ENCODE measurements at places on chromosomes 4 and X.
A peak's percentile ranks its signal among the peaks of the same experiment; 100 is the strongest.

DNA sequence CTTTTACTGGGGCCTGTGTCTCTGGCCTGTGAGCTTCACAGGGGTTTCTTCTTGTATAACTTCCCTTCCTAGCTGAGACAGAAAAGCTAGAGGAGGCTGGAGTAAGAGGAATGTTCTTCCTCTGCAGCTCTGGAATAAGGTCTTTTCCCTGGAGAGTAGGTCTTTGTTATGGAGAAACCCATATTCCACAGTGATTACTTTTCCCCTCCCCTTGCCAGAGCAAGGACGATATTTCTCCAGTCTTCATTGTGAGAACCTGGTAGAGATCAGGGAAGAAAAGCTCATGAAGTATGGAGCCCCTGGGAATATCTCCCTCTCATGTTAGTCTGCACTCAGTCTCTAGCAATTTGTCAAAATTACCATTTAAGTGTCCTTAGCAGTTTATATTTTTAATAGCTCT, 18.7 kb upstream of the GLRB start:
- DNase-seq = no peak

DNA sequence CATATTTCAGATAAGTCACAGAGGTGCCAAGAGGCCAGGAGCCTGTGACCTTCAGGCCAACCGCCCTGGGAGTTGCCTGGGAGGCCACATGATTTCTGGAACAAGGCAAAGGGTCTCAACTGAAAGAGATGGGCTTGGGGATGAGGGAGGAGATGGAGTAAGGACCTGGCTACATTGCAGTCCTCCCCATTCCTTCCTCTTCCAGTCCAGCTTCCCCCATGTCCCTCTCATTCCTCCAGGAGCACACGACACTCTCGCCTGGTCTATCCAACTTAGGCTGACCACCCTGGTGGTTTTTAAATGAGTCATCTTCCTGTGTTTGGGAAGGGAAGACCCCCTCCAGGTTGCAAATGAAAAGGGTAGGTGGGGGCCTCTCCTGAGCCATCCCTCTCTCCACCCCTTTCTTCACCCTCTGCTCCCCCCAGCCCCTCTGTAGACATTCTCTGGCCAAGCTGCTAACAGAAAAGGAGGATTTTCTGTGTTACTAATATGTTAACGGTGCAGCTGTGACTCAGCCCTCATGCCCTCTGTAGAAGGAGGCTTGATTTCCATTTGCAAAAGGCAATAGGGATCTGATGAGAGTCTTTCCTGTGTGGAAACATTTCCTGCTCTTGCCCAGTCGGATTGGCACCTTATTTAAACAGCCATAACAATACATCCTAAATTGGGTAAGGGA, 79.2 kb downstream of the RTL5 start:
- no peak for DNase-seq

GRCh38 chr4:152265149-152265621, 270.7 kb downstream of the FBXW7 start:
- DNase-seq = no peak

DNA sequence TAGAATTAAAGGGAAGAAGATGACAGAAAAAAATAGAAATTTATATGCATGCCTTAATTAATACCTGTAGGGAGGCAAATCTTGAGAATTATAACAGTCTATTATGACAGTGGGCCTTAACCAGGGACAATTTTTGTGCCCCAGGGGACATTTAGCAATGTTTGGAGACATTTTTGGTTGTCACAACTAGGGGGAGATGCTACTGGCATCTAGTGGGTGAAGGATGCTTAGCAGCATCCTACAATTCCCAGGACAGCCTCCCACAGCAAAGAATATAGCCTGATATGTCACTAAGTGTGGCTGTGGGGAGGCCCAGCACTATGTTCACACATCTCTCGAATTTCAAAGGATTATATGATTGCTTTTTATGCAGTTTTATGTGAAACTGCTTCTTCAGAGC, 10.5 kb downstream of the GPR82 start:
- DNase-seq = peak; percentile 59

- DNase-seq = peak; percentile 62
Observed at GRCh38 chr4:99857307-99857706, 36.9 kb downstream of the LAMTOR3 start.
